ENCODE measurements at places on chromosomes 5 and 9. TPM values are rescaled to one million over a fixed set of nuclear protein-coding genes. Genes with fewer than 3 reads are reported as not detected.
A peak's percentile ranks its signal among the peaks of the same experiment; 100 is the strongest.

KCNV2 gene
- not detected for total RNA-seq

GRCh38 chr9:87875831-87876545 lies 6.7 kb upstream of the SPATA31E1 start:
- DNase-seq: no peak

DNA sequence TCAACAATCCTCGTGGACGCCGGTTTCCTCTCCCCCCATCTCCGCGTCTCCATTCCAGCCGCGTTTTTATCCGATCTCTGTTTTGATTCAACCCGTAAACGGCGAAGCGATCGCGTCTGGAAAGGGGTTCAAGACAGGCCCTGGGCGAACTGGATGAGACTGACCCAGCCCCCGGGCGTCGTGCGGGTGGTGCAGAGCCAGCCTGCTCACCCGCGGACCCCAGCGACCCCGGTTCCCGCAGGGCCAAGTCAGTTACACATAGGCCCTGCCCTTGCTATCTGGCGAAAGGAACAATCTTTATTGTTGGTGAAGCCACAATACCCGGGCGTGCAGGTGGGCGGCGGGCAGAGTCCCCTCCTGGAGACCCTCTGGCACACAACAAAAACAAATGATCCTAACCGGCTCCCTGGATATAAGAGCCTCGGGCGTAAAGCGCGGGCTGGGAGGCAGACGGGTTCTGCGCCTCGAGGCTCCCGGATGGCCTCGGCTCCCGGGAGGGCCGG lies 1.8 kb downstream of the TLX3 start:
- no peak for DNase-seq

- no peak for DNase-seq
Observed at GRCh38 chr9:35836595-35836994, 7.6 kb downstream of the TMEM8B start.

DNA sequence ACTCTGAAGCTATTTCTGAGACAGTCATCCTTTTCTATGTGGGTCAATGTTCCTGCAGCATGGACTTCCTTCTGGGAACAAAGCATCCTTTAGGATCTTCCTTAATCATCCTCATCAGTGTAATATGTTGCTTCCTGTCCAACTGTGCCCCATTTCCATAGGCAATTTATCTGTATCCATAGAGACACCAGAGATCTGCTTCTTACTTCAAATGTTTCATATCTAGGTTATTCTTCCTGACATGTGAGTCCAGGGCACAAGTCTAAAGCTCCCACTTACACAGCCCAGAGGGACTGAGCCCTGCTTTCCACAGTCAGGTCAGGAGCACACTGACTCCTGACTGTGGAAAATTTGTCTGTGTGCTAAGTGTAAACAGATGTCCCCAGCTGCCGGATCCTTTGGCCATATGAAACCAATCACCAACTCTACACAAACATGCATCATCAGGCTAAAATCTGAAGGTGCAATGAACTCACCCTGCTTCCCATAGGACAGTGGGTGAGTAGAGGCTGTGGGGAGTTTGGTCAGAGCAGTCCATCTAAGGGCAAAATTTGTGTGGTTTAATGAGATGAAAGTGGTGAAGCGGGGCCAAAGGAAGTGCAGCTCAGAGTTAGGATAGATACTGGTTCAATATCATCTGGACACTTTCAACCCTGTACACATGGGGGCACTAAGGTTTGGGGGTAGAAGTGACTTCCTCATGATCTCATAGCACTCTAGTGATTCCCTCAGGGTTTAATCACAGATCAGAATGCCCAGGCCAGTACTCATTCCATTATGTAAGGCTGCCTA lies 85.2 kb upstream of the TNC start:
- DNase-seq: no peak

IGIP gene
- total RNA-seq: 0.38 TPM

ORM2 gene
- total RNA-seq: not detected

GRCh38 chr9:3698531-3698930 lies 172.7 kb upstream of the RFX3 start:
- no peak for DNase-seq

DNA sequence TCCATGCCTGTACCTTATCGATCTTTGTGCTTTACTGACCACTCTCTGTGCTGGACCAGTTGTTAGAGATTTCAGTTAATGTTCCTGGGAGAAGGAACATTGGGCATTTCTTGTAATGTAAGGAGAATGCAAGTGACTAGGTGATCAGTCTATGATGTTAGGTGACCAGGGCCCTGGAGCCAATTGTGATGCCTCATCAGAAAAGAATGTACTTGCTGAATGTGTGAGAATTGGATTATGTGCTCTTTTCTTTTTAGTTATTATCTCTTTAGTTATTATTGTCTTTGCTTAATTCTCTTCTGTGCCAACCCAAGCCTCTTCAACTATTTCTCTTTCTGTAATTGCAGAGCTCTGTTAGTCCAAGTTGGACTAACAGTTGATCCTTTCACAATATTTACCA lies 92.9 kb downstream of the LRRC70 start:
- no peak for DNase-seq

- DNase-seq: no peak
Observed at GRCh38 chr5:151154931-151155774, 2.4 kb downstream of the ANXA6 start.

ST8SIA4 gene
- 1.3 TPM for total RNA-seq

GRCh38 chr5:177194268-177194667 lies 60.7 kb downstream of the NSD1 start:
- DNase-seq: peak; percentile 37

DNA sequence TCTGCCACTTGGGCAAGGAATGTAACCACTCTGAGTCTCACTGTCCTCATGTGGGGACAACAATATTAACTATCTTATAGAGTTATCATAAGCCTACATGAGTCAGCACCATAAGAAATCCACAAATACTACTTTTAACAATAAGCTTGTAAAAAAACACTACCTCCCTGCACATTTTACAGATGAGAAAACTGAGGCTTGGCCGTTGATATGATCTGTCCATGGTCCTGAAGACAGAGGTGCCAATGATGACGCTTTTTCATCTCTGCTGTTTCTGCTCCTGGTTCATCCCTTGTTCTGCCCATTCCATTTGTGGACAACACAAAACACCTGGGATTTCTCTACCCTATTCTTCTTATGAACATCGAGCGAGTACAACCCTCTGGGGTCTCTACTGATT lies 23.4 kb upstream of the STRBP start:
- no peak for DNase-seq

CSNK1A1 gene
- total RNA-seq: 235 TPM

DNA sequence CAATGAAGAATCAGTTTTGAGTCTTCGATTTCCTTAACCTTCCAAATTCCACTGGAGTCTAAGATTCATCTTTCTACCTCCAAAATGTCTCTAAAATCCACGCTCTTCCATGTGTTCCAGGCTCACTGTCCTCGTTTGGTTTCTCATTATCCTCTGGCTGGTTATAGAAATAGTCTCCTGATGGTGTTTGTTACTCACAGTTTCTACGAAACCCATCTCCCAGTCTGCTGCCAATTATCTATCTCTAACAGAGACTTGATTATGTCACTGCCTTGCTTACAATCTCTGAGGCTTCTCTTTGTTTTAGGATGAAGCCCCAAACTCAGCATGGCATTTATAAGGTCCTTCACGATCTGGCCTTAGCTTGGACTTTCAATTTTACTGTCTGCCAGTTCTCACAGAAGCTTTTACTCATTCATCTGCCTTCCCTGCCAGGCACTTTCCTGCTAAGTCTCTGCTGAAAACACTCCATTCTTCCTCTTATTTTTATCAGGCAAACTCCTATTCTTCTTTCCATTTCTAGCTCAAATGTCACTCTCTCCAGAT lies 339.6 kb upstream of the SGCD start:
- no peak for DNase-seq

PROB1 gene
- total RNA-seq: 2.7 TPM

- DNase-seq: no peak
Observed at GRCh38 chr5:135434591-135435466, 12.3 kb downstream of the DCANP1 start.

SOX30 gene
- total RNA-seq: 1.4 TPM

DNA sequence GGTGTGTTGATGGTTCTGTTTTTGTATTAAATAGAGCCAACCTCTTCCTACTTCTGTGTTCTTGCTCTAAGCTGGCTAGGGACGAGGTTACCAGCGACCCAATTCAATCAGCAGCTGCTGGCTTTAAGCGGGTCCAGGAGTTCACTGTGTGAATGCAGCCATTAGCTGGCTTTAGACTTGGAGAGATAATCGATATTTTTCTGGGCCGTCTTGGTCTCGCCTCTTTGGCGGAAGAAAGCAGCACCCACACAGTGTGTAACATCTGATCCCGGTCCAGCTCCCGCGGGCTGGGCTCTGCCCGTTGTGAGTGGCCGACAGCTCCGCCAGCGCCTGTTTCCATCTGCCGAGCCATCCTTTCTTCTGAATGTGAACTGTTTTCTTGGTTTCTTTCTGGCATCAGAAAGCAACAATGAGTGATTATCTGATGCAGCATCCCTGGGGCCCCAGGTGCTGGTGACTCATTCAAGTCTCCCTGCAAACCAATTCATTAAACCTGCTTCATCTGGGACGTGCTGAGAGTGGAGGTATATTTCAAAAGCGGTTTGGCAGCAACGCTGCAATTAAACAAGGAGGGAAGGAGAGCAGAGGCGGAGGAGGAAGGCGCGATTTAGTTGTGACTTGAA lies 90.8 kb upstream of the IRX4 start:
- DNase-seq: no peak

EGFL7 gene
- total RNA-seq: 56.1 TPM

DNA sequence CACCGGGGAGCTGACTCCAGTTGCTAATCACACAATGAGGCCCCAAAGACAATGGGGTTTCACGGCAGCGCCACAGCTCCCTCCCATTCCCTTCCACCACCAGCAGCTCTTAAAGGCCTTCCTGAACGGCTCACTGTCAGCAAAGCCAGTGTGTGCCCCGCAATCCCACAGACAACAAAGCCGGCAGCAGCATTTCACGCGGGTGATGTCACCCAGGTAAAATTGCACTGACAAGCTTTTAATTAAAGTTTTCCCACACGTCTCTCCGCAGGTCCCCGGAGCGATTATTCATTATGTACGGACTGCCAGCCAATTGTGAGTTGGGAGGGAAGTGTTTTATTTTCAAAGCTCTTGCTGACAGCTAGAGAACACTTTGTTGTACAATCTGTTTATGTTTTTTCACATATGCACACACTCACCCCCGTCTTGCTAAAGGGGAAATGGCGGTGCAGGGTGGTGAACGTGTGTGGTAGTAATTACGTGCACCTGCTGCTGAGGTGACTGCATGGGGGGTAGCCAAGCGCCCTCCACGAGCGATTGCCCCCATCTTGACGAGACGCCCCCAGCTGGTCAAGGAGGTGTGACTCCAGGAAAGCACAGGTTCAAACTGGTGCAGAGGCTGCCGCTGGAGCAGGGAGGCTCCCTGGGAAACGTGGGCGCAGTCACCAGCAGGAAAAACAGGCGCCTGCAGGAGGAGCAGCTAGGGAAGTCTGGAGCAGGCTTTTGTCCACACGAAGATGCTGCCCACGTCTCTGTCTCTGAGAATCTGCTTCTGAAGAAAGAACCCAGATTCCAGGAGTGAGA lies 65.0 kb downstream of the IRX2 start:
- DNase-seq: peak; percentile 31

GRCh38 chr5:88732862-88733261 lies 150.1 kb downstream of the MEF2C start:
- no peak for DNase-seq

GRCh38 chr9:122367774-122368460 lies 2.9 kb upstream of the PTGS1 start:
- DNase-seq: no peak

DNA sequence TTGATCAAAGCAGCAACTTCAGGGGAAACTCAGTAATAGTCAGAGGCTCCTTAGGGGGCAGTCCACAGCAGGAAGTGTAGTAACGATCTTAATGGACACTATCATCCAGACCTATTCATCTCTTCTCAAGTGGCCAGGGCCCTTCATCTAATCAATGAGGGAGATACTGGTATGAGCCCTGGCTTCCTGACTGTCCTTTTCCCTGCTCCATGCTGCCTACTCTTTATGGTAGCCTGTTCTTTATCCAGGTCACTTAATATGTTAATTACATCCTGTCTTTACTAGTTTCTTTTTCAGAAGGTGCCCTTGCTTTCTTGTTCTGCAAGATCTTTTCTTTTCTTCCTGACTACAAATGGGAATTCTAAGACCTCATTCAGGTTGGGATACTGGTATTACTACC lies 197.1 kb downstream of the CAVIN4 start:
- peak; percentile 41 for DNase-seq

- peak; percentile 97 for DNase-seq
Observed at GRCh38 chr5:132820162-132820754, 7.2 kb downstream of the SOWAHA start.

DNA sequence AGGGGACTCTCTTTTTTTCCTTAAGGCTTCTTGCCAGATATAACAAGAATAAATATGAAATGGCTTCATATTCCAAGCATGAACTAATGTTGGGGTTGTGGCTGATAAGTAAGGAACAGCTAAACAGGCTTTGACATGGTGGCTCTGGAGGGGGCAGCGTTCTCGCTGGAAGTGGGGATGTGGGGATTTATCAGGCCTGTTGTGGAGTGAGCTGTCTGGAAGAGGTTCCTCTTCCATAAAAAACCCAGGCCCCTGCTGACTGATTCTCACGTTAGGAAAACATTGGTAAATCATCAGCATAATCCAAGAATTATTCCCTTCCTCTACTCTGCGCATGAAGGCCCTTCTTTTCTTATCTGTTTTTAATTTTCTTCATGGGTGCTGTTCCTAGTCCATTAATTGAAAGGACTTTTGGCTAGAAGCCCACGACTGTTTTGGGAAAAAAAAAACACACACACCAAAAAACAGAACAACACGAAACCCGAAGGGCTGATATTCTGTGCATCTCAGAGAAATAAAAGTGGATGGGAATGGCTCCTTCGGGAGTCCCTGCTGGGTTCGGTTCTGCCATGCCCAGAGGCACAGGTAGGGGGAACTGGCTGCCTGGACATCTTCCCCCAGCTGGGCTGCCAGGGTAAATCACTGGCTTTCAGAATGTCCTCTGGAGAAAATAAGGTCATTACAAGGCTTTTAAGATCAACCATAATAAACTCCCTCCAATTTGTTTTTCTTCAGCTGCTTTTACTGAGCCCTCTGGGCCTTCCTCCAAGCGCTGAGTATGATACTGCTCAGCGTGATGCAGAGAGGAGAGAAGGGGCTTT lies 297.0 kb downstream of the SLIT3 start:
- DNase-seq: peak; percentile 52

GRCh38 chr5:78600687-78601414 lies 47.7 kb downstream of the LHFPL2 start:
- DNase-seq: no peak

- no peak for DNase-seq
Observed at GRCh38 chr5:97229196-97229595, 46.1 kb upstream of the RIOK2 start.

DNA sequence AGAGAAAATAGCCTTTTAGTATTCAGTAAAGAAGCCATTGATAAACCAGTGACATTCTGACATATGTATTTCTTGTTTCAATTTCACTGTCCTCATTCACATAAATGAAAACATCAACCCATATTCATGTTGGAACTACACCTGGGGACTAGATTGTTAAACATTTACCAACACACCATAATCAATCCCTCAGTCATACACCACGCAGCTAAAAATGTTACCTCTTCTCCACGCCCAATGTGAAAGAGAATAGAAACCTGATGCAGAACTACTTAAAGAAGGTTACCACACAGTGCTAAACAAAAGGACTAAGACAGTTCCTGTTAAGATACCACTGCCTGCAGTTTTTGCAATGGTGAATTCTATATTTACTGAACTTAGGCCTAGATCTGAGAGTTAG lies 518.9 kb downstream of the PRELID2 start:
- DNase-seq: no peak
